Spinal cord (tissue), 10 donors: ENCODE measurements at places on chromosomes 2 and 18.

DNA sequence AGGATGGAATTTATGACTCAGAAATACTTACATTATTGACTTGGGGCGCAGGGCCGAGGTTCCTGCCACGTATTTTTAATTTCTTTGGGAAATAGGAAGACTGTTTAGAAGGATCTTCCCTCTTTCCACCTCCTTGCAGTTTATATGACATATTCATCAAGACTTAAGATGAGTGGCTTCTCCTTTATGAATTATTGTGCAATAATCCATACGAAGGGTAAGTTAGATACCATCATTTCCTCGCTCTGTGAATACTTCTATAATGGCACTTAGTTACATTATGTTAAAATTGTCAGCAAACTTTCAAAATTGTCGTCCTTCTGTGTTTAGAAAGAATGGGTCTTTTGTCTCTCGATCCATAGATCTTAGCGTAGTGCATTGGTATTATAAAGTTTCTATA lies 328.8 kb upstream of the UBE2E3 start:
- no peak for DNase-seq

GRCh38 chr2:66539452-66539851 lies 104.5 kb downstream of the MEIS1 start:
- no peak for DNase-seq

GRCh38 chr2:235402422-235402821 lies 91.4 kb upstream of the AGAP1 start:
- no peak for DNase-seq

DNA sequence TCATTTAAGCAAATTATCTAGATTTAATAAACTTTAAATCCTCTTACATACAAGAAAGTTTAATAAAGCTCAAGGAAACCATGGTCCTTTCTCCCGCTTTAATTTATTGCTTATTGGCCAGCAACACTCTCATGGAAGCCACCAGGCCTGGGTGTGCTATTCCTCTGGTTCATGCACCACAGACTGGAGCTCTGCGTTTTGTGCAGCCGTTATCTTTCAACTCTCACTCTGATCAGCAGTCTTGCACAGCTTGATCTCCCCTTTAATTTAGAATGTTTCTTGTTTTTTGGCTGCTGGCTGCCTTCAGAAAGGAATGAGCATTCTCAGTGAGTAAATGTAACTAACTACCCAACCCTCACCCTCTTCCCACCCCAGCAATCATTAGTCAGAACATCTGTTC lies 318.7 kb downstream of the MEIS1 start:
- DNase-seq = no peak

GRCh38 chr2:215238485-215239098 lies 73.3 kb upstream of the ATIC start:
- DNase-seq = no peak

- DNase-seq = no peak
Measured at GRCh38 chr2:30024281-30024680, 102.9 kb upstream of the ALK start.

DNA sequence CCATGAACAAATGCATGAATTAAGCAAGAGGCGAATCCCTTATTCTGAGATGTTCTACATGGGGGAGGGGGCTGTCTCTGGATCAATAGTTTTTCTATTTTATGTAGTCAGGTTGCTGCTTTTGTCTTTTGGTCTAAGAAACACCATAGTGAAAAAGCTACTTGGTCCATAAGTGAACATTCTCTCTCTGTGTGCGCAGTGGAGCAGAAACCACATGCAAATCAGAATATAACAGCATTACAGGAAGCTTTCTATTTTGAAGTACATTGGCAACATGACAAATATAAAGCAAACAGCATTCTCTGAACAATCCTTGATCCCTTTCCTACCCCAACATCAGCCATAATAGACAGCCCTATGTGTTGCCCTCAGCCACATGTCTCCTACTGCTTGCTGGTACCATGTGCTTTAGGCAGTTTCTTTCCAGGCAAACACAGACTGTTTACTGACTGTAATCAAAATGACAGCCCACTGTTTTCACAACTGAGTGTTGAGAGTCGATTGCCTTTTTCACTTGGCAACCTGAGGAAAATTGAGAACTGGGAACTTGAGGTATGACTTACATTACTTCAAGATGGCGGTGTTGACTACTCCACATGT lies 10.6 kb downstream of the SCN3A start:
- no peak for DNase-seq

- DNase-seq = no peak
Measured at GRCh38 chr2:41912337-41912736, 135.5 kb upstream of the PKDCC start.

GRCh38 chr2:5690718-5691220 lies 1.4 kb upstream of the SOX11 start:
- peak; percentile 68 for DNase-seq

DNA sequence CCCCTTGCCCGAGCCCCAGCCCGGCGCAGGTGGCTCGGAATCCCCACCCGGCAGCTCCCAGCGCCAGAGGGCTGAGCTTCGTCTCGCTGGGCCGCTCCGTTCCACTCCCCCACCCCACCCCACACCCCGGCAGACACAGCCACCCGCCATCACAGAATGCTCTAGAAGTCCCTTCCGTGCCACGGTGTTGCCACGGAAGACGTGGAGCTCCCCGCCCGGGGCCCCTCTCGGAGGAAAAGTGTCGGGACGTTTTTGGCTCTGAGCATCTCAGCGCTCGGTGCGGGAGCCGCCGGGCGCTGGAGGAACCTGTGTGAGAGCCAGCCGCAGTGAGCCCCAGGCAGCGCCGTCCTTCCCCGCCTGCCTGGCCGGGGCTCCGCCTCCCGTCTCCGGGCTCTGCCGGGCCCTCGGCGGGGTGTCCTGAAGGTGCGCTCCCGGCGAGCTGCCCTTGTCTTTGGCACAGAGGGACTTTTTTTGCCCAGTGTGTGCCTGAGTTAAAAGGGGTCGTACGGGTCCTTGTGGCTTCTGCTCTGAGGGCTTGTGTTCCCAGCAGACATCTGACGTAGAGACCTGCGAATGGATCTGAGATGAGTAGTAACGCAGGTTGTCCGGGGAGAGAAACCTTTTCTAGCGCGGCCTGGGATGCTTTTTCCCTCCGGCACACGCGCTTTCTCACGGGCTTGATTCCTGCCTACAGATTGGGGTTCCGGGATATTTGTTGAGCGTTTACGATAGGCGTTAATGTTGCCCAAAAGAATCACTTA lies 1.8 kb downstream of the ZCCHC2 start:
- DNase-seq = peak; percentile 31

DNA sequence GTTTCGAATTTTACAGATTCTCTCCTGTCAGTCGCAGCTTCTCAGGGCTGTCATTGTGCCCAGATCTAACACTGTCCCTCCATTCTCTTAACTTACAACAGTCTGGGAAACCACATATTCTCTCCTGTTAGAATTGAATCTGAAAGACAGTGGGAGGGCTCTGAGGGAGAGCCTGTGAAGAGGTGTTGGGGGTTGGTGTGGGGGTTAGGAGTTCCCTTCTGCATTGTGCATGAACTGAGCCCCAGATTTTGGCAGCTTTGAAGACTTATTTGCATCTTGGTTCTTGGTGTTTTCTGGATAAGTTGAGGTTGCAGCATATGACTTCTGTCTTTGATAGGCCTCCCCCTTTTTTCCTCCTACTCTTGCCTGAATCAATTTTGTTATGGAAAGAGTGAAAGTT lies 64.1 kb downstream of the TANC1 start:
- DNase-seq = peak; percentile 46

DNA sequence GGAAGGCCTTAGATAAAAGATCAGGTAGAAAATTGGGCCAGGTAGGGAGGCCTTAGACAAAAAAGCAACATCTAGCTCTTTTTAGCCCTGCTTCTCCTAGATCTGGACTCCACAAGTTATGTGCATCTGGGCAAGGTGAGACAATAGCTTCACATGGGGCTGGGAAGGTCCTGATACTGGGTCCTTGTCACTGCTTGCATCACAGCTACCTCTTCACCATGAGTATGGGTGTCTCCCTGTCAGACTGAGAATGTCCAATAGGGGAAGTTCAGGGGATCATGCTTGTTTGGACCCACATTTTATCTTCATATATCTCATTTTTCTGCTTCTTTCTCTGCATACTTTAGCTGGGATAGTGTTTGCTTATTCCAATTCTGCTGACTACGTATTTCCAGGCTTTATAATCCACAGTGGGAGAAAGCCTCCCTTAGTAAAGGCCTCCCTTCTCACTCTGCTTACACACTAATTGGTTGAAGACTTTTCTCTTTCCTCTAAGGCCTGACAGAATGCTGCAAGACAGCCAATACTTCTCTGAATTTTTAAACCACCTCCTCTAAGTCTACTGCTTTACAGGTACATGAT lies 189.6 kb downstream of the CYRIA start:
- no peak for DNase-seq

DNA sequence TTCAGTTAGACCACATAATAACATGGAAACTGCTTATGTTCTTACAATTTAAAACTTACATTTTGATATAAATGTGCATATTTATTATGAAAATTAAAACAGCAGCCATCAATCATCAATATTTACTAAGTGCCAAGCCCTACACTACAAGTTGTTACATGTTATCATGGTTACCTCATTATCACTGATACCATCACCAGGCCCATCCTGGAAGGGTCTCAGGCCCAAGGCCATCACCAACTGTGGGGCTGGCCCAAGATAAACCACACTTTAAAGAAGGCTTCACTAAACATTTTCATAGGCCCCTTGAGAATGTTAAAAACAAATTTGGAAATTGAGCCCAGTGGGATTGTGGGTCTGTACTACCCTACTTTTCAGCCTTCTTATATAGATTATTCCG lies 6.4 kb downstream of the ITSN2 start:
- no peak for DNase-seq

DNA sequence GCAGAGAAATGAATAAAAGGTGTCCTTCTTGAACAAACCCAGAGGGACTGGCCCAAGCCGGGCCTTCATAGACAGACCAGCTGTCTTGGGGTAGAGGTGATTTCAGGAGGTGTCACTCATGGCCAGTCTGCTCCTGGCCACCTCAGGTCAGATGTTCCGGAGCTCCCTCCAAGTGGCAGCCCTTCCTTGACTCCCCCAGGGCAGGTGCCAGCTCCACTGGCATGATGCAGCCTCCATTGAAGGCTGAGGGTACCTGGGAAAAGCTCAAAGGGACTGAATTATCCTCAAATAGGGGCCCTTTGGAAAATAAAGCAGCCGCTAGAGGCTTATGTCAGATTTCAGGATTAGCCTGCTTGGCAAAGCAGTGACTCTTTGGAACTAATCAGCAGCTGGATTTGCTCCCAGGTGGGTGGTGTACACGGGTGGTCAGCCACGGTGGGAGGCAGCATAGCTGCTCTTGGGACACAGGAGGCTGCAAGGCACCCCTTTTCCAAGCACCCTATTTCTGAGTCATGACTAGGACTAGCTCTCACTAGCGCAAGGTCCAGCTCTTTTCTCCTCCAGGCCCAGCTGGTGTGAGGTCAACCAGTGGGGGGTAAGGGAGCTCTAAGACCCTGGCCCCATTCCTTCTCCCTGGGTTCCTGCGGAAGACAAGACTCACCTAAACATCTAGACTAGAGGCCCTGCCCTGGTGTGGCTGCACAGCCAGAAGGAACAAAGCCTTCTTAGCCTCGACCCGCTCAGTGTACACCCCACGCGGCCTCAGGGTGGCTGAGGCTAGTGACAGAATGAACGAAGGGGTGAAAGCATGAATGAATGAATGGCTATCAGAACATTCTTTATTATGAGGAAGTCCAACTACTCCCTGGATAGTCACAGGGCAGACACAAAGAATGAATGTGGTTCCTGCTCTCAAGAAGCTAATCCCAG lies 29.3 kb downstream of the HS1BP3 start:
- DNase-seq = no peak

DNA sequence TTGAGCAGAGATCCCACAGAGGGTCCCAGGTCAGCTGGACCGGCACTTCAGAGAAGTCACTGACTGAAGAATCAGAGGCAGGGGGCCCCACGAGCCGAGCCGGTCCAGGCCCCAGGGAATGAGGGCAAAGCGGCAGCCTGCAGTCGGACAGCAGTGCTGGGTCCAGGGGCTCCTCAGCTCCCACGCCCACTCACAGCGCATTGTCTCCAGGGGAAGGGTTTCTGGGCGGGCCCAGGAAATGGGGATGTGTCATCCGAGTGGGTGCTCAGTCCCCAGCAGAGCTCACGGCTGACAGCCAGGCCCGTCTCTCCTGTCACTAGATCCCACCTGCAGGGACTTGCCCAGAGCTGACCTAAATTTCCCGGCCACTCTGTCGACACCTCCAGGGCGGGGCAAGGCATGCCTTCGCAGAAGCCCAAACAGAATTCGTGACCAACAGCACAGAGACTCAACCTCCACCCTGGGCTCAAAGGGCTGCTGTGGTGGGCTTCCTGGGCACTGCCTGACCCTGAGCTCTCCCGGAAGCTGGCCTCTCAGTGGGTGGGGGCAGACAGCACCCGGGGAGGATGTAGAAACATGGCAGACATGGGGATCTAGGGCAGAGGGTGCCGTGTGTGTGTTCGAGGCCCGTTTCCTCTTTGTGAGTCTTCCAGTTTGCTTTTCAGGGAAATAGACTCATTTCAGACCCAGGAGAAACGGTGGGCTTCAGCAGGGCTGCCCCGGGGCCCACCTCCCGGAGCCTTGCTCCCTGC lies 42.1 kb upstream of the TAF1B start:
- no peak for DNase-seq

DNA sequence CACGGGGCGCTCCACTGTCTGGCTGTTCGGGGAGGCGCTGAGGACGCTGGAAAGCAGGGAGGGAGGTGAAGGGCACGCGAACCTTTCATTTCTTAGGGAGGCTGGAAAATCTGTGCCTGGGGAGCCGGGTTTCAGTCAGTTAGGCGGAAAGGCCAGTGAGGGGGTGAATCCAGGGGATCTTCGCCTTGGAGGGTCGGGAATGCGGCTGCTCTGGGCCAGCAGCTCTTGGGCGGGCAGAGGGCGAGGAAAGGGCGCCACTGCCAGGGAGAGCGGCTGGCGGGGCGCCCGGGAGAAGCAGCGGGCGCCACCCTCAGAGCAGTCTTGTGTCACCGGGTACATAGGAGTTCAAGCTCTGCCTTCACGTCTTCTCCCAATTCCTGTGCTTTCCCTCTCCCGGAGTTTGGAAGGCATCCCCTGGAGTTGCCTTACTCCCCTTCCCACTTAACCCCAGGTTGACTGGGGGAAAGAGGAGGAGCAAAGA lies 1.4 kb downstream of the CCDC85A start:
- DNase-seq = no peak

DNA sequence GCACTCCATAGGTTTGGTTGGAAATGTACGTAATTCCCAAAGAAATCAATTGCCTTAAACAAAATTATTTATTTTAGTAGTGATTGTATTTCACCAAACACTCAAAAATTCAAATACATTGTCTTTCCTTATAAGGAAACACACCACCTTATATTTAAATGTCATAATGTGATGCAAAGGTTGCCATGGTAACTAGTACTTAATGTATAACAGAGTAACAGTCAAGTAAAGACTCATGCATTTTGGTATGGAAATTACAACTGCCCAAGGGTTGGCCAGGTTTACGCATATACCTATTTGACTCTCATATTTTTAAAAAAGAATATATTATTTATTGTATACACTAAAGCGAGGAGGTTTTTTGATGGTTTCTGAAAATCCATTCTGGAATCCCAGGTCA lies 231.2 kb downstream of the TCF4 start:
- DNase-seq = no peak

DNA sequence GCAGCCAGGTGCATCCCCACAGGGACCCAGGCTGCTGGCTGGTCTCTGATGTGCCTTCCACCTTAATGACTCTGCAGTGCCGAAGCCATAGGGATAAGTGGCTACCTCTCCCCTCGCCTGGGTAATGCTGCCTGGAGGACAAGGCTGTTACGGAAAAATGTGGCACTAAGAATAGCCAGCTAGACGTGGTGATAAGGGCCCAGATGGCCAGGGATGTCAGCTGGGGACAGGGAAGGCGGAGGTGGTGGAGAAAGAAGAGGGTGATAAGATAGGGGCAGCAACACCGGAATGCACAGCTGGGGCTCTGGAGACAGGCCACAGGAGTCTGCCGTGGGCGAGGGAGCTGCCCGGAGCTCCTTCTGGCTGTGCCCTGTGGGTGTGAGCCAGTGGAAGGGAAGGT lies 170.6 kb downstream of the FHOD3 start:
- DNase-seq = no peak
